Stimulated activated CD4-positive, alpha-beta T cell treated with anti-CD3 and anti-CD28 coated beads, TNF-alpha, amount 100 ng/mL, for 48 hours (primary cell): ENCODE measurements at places on chromosomes 7 and 10.

- no peak for DNase-seq
These were observed 44.1 kb downstream of the SKIDA1 start for GRCh38 chr10:21481407-21481806.

- DNase-seq: no peak
These were observed 180.8 kb upstream of the CDK1 start for GRCh38 chr10:60597513-60597912.

GRCh38 chr7:151062399-151063211, 3.2 kb downstream of the SLC4A2 start:
- DNase-seq: no peak

DNA sequence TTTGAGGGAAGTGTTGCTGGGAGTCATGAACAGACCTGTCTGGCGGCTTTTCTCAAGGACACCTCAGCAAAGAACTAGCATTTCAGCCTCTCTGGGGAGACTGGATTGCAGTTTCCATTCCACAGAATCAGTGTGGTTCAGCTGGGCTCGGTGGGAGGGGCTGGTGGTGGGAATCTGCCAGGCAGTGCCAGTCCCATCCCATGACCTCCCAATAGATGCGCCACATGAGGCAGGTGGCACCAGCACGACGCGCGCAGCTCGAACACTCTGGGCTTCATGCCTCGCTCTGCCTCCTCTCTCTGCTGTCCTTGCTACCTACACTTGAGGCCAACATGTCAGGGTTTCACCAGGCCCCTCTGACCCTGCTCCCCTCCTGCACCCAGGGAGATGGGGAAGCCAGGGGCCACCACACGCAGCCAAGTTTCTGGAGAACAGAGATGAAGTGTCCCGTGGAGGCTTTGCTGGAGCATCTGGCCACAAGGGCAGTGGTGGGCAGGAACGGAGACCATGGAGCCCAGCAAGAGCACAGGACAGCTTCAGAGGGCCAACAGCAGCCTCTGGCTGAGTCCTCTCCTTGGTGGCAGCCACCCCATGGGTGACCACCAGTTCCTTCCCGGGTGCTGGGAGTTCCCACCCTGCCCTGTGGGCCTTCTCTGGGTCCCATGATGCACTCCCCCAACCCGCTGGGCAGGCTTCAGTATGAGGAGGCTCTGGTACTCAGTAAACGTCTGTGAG, 2.3 kb downstream of the NACAD start:
- DNase-seq: no peak

- no peak for DNase-seq
These were observed 27.9 kb upstream of the HPS1 start for GRCh38 chr10:98474628-98475027.

- no peak for DNase-seq
These were observed 12.2 kb upstream of the BMPR1A start for GRCh38 chr10:86744067-86744725.
